AG08396 (cell line): ENCODE measurements at places on chromosomes 1 and 21.

GRCh38 chr1:1827089-1827848 is 49.0 kb upstream of the NADK start:
- DNase-seq: no peak

DNA sequence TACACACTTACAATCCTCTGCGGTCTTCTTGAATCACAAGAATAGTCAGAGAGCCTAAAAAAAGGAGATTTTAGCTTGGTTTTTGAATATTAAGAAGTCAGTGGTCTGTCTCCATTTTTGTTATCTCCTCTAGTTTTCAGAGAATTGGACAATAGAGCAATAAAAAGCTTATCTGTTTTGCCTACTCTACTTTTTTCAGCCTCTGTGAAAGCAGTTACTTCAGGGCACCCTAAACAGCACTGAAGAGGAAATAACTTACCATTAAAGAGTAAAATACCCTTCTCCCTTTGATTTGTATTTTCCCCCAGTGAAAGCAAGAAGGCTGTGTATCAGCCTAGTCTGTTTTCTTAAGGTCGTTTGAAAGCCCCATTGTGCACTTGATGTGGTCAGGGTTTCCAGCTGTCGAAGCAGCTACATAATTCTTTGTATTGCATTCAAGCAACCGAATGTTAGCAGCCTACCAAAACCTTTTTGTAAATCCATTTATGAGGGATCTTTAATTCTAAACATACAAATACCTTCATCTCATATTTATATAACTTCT is 1.0 kb downstream of the NTMT2 start:
- no peak for DNase-seq

- no peak for DNase-seq
These were observed 181.2 kb upstream of the RAB4A start for GRCh38 chr1:229089586-229090208.

DNA sequence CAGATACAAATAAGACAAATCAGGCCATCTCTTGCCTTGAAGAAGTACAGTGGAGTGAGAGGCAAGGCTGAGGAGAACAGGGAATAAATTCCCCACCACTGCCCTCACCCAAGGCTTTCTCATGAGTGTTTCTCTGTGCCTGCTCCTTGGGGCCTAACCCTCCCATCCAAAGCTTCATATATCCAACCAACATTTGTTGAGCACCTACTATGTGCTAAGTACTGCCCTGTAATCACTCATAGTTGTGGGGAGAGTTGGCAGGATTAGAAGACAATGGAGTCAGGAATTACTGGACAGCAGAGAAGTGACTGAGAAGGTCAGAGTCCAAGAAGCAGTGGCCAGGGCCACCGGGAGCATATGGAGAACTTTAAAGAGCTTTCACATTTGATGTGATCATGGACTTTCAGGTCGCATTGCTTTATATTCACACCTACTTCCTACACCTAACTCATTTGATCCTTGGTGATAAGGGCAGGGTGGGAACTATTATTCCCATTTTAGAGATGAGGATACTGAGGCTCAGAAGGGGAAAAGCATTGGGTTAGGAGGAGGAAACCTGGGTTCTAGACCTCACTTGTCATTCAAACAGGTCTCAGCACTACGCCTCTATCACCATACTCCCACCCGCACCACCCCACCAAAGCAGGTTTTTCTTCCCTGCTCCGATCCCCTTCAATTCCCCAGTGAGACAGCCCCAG is 6.4 kb downstream of the PLEKHA6 start:
- DNase-seq: no peak

DNA sequence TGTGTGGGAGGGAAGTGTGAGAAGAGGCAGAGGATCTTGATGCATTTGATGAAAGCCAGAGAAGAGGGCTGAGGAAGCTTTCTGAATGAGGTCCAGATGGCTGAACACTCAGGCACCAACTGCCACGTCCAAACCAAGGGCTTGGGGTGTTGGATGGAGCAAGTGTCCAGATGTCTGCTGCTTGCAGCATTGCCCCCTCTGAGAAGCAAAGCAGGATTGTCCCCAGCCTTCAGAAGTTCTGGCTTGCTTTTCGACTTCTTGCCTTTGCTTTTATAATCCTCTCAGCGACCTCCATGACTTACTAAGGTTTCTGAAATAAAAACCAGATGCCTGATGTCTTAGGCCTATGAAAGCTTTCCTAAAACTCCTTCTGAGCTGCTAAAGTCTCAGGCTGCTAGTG is 182.5 kb downstream of the HUNK start:
- no peak for DNase-seq

DNA sequence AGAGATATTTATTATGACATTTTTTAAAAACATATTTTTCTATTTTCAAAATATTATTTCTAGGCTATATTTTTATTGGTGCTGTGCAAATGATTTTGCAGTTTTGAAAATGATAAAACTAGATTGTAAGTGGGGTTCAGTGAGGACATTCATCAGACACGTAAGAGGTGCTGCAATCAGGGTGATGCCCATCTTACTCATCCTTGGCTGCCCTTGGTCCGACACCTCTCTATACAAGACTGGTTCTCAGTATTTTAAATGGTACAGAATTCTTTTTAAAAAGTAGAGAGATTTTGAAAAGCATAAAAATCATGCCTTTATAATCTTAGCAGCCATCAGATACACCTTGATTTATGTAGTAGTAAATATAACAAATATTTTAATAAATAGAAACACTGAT is 24.0 kb downstream of the HENMT1 start:
- DNase-seq: no peak
